ENCODE measurements at places on chromosomes 7 and 10. TPM values are rescaled to one million over a fixed set of nuclear protein-coding genes. Genes with fewer than 3 reads are reported as not detected.

GRCh38 chr10:101552442-101552841, 35.6 kb downstream of the POLL start:
- H3K4me3 ChIP-seq: no peak overlapping the region
- H3K27ac ChIP-seq: no peak overlapping the region
- no peak for DNase-seq
- H3K4me1 ChIP-seq: no peaks in the 10 kb centered on the region
- no peaks in the 10 kb centered on the region for H3K27me3 ChIP-seq

DNA sequence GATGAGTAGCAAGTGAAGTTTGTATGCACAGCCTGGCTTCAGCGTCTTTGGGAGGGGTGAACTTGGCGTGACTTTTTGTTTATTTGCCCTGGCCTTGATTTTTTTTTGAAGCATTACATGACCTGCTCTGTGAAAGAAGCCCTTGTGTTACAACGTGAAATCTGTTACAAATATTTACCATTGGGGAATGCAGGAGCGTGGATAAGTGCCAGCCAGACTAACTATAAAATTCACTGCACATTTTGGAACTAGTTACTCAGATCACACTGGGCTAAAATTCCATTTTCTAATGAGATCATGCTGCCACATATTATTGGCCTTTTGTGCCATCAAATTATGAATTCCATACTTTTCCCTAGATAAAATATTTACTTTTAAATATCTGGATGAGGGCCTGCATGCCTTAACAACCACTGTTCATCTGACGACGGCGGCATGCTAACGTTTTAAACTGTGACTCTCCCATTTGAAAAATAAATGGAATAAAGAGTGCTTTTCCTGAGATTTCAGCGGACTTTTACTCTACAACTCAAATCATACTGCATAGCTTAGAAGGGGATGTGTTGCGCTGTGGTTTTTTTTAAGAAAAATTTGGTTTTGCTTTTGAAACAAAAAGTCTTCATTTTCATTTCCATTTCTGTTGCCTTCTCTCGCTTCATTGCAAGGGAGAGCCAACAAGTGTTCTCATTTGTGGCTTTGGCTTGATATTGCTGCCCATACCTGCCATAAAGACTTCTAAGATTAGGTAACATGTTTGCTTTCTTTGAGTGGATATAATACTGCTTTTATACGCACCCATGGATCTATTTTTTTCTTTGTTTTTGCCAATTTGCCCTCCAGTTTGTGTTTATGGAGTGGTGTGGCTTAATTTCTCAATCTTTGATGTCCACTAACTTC, 352.2 kb downstream of the TFEC start:
- H3K4me1 ChIP-seq: no peaks in the 10 kb centered on the region
- no peak for DNase-seq
- H3K36me3 ChIP-seq: no peaks in the 10 kb centered on the region
- H3K27me3 ChIP-seq: no peaks in the 10 kb centered on the region
- no peak overlapping the region for H3K27ac ChIP-seq

GRCh38 chr10:88332503-88333247, 250.4 kb downstream of the RNLS start:
- no peaks in the 10 kb centered on the region for H3K27me3 ChIP-seq
- H3K4me3 ChIP-seq: no peak overlapping the region
- no peak for DNase-seq
- H3K27ac ChIP-seq: no peak overlapping the region
- no peaks in the 10 kb centered on the region for H3K4me1 ChIP-seq

DNA sequence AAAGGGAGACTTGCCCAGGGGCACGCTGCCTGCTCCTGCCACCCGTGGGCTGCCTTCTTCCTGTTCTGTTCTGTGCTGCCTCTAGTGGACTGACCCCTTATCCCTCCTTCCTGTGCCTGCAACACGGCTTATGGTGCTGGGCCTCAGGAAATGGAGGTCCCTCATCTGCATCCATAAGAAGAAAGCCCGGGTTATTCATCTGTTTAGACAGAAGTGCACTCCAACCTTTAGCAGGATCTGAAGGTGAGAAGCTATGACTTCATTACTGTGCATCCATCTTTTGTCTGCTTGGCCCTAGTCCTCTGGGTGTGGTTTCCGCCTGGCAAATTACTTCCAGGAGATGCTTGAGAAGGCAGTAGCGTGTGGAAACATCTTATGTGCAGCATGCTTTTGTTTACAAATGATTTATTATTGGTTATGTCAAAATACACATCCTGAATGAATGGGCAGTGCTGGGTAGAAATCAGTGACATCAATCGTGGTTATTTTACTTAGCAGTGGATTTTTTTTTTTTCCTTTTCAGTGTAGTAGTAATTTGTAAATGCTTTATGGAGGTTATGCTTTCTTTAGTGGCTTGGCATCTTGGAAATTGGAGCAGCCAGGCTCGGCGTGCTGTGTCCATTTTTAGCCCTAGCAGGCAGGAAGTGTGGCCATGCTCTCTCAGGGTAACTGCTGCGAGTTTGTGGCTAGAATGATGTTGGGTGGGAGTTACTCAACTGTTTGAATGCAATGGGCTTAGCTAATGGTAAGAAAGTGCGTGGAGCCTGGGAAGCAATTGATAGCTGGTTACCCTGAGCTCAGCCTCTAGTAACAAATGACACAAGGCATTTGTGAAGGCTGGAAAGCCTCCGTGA, 12.7 kb downstream of the PTPRE start:
- DNase-seq: no peak
- H3K27ac ChIP-seq: no peak overlapping the region
- no peaks in the 10 kb centered on the region for H3K36me3 ChIP-seq

- DNase-seq: no peak
- no peaks in the 10 kb centered on the region for H3K4me1 ChIP-seq
- H3K27me3 ChIP-seq: peaks cover 5% of the 10 kb centered on the region
- H3K27ac ChIP-seq: no peak overlapping the region
Observed at GRCh38 chr7:3861941-3862340, 560.9 kb downstream of the SDK1 start.

DNA sequence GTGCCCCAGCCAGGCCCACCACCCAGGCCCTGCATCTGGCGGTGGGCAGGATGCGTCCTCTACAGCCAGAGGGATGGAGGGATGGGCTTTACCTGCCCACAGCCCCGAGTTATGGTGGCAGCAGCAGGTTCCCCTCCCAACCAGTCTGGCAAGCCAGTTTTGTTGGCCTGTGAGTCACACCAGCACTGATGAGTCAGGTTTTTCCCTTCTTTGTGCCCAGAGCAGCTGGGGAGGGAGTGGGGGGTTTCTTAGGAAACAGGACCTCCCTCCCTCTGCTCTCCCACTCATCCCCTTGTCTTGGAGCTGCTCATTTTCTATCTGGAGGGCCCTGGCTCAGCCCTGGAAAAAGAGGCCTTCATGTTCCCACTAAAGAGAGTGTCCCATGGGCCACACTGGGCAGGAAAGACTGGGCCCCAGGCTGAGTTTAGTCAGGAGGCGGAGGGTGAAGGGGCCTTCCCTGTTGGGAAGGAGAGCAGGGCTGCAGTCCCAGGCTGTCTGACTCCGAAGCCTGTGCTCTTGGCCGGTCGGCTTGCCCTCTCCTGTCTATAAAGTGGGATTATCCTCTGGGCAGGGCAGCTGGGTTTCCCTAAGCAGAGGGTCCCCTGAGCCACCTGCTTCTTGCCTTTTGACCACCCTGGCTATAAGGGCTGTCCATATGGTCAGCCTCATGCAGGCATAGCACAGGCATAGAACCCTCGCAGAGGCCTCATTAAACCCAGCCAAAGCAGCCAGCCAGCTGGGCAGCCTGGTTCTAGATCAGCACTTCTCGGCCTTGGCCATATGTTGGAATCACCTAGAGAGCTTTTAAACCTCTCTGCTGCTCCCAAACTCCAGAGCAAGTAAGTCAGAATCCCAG, 30.2 kb upstream of the ANKRD2 start:
- peak; percentile 82 for DNase-seq
- H3K27ac ChIP-seq: peak overlapping the region; percentile 98
- no peaks in the 10 kb centered on the region for H3K27me3 ChIP-seq
- H3K4me3 ChIP-seq: peak overlapping the region; percentile 19
- H3K36me3 ChIP-seq: no peaks in the 10 kb centered on the region
- peaks cover 53% of the 10 kb centered on the region for H3K4me1 ChIP-seq

- H3K4me1 ChIP-seq: peaks cover 38% of the 10 kb centered on the region
- H3K36me3 ChIP-seq: no peaks in the 10 kb centered on the region
- no peak overlapping the region for H3K4me3 ChIP-seq
- peak overlapping the region; percentile 13 for H3K27ac ChIP-seq
- no peak for DNase-seq
- no peaks in the 10 kb centered on the region for H3K27me3 ChIP-seq
Observed at GRCh38 chr7:74572301-74572979, 85.1 kb upstream of the GTF2I start.

The AGFG2 gene
- total RNA-seq: 14.0 TPM

The LEP gene
- not detected for total RNA-seq

The GLI3 gene
- total RNA-seq: 0.07 TPM

The DENND2A gene
- 0.12 TPM for total RNA-seq

The CNPY1 gene
- total RNA-seq: not detected

Measured in HCT116 (cell line).